ENCODE measurements at places on chromosomes 2 and 18. TPM values are rescaled to one million over a fixed set of nuclear protein-coding genes. Genes with fewer than 3 reads are reported as not detected.
A peak's percentile ranks its signal among the peaks of the same experiment; 100 is the strongest.

DNA sequence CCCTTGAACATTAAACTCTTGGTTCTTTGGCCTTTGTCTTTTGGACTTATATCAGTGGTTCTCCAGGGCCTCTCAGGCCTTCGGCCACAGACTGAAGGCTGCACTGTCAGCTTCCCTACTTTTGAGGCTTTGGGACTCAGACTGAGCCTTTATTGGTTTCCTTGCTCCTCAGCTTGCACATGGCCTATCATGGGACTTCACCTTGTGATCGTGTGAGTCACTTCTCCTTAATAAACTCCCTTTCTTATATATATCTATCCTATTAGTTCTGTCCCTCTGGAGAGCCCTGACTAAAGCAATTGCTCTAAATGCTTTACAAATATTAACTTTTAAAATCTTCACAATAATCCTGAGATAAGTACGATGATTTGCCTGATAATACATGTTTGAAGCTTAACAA, 353.6 kb upstream of the TRIB2 start:
- H3K4me1 ChIP-seq, result no peaks in the 10 kb centered on the region
- H3K27me3 ChIP-seq, result no peaks in the 10 kb centered on the region
- no peaks in the 10 kb centered on the region for H3K36me3 ChIP-seq
- H3K4me3 ChIP-seq, result no peak overlapping the region

DNA sequence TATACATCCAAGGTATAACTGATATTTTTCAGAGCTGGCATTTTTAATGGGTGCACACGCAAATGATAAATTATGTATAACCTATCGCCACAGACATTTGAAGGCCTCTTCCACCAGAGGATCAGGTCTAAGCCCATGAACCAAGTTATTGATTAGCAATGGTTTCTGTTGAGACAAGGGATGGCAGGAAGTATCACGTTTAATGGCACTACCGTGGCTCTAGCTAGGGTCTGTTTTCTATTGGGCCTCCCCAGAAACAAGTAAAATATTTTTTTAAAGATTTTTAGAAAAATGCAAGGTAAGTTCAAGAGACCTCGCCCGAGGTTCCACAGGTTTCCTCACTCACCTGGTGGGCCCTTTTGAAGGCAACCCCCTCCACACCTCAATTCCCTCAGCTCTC, 667 bp downstream of the GFPT1 start:
- H3K27ac ChIP-seq, result peak overlapping the region; percentile 81
- H3K36me3 ChIP-seq, result peaks cover 5% of the 10 kb centered on the region
- H3K4me3 ChIP-seq, result peak overlapping the region; percentile 94
- DNase-seq, result no peak
- H3K4me1 ChIP-seq, result peaks cover 13% of the 10 kb centered on the region
- no peaks in the 10 kb centered on the region for H3K27me3 ChIP-seq

MYL12A gene
- total RNA-seq, result 308 TPM

CLEC4F gene
- not detected for total RNA-seq

DNA sequence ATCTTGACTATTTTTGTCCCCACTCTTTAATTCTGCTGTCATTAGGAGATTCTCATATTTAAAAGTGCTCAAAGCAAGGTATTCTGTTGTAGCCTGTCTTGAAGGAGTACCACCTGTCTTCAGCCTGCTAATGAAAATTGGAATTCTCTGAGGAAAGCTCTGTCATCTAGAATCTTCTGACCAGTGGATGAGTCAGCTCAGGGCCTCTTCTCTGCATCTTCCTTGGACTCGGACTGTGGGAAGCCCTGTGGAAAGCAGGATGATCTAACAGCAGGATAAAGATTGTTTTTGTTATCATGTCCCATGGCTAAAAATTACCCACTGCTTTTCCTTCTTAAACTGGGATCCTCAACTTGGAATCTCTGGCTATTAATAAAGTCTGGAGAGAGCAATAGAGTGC, 18.7 kb upstream of the TMEM200C start:
- H3K4me3 ChIP-seq, result no peak overlapping the region
- H3K27me3 ChIP-seq, result no peaks in the 10 kb centered on the region
- no peaks in the 10 kb centered on the region for H3K36me3 ChIP-seq
- no peak for DNase-seq

DSEL gene
- 0.07 TPM for total RNA-seq

GRCh38 chr18:7584646-7585275, 17.6 kb downstream of the PTPRM start:
- H3K27me3 ChIP-seq, result no peaks in the 10 kb centered on the region
- H3K27ac ChIP-seq, result no peak overlapping the region
- no peak overlapping the region for H3K4me3 ChIP-seq
- H3K4me1 ChIP-seq, result no peaks in the 10 kb centered on the region
- no peak for DNase-seq

DNA sequence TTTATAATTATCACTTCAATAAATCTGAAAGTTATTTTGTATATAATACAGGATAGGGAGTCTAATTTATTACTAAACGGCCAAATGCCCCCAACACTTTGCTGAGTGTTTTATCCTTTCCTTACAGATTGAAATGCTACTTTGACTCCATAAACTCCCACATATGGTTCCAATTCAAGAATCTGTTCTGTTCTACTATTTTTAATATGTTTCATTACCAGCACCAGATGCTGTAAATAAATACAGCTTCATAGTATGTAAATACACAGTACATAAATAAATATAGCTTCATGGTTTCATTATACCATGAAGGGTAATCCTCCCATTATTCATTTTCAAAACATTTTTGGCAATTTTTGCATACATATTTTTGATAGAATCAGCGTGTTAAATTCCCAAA, 34.0 kb upstream of the MREG start:
- H3K4me3 ChIP-seq, result no peak overlapping the region
- no peaks in the 10 kb centered on the region for H3K27me3 ChIP-seq
- H3K4me1 ChIP-seq, result no peaks in the 10 kb centered on the region
- H3K36me3 ChIP-seq, result no peaks in the 10 kb centered on the region
- DNase-seq, result no peak

Measured in K562 (cell line).